Uterus (tissue), 4 donors: ENCODE measurements at places on chromosomes 4 and X.

DNA sequence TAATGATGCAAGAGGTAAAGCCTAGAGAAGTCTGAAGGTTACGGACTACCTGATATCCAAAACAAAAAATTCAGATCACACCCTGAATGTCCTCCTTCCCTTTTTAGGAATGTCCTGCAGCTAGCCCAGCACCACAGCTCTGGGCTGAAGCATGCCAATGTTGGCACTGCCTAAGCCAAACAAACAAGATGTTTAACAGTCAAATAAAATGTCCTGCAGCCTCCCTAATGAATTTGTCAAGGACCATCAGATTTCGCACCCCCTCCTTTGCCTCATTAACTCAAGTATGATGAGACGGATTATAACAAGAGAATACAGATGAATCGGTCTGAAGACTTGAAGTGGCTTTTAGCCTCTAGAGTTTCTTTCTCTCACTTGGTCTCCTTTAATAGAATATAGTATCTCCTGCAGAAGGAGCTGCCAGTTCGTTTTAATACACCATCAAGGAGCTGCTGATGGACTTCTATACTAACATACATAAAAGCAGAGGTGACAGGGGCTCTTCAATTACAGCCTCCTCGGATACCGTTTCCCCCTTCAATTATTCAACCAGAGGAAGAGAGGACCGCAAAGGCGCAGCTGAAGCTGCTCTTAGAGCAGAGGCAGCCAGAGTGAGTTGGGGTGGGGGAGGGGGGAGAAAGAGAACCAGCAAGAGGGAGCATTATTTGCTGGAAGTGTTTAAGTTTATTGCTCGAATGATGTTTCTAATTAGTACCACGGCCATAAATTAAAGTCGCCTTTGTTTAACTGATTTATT, 3.0 kb upstream of the MAB21L2 start:
- DNase-seq = no peak

DNA sequence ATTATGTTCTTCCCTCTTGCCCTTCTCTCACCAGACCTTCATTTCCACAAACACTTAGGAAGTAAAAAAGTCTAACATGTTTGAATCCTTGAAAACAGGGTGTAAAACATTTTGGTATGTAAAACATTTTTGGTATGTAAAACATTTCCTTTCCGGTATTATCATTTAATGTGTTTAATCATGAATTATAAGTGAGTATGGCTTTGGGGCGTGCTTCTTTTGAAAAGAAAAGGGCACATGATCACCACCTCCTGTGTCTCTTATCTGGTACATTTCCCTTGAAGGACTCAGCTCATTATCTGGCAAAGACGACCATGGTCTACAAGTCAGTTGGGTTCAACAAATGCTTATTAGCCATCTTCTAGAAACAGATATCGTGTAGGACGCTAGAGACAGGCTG, 283.6 kb downstream of the FRMPD4 start:
- DNase-seq = no peak

GRCh38 chrX:118720058-118720707, 7.2 kb upstream of the IL13RA1 start:
- no peak for DNase-seq

GRCh38 chrX:45557387-45557786, 356.7 kb upstream of the DIPK2B start:
- DNase-seq = no peak

DNA sequence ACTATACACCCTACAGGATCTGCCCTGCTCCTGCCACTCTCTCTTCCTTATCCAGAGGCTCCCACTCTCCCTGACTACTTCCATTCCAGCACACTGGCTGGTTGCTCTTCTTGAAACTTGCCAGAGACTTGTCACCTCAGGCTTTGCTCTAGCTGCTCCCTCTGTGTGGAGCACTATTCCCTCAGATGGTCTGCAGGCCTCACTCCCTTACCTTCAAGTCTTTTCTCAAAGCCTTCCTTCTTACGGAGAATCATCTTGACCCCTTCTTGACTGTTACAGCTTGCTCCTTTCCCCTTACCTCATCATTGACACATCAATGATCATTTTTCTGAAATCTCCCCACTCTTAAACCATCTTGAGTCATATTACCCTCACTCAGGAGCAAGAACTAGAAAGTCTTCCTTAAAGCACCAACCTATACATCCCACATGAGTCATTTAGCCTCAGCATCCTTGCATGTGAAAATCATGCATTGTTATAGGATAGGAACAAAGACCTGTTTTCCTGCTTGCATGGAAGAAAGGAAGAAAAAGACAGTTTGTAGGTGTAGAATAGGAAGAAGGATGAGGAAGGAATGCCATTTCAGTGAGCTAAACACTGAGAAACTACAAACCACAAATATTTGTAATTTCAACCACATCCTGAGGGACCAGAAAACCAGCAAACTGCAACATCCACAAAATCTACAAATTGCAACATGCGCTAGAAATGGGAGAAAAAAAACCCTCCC, 55.7 kb downstream of the ANTXR2 start:
- DNase-seq = no peak

- no peak for DNase-seq
These were observed 30.3 kb upstream of the GLRB start for GRCh38 chr4:157045507-157046127.

GRCh38 chr4:8770518-8771257, 101.0 kb downstream of the HMX1 start:
- DNase-seq = no peak

- DNase-seq = no peak
These were observed 103.1 kb upstream of the BMP3 start for GRCh38 chr4:80927420-80927819.

DNA sequence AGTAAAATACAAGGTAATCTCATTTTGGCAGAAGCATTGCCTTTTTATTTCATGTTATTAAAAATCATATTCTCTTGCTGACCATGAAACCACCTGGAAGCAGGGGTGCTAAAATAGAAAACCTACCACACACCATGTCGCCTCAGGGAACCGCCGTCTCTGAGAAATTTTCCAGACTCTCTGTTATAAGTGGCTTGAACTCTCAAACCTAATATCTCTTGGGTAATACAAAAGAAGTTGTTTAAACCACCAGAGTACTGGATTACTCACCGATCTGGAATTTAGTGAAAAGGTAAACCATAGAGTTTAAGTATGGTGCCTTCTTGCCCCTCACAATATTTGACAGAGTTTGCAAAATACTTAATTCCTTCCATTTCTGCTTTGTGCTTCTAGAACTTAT, 27.7 kb downstream of the ENPP6 start:
- DNase-seq = no peak

- DNase-seq = no peak
These were observed 169.8 kb downstream of the NHS start for GRCh38 chrX:17544821-17545220.

- no peak for DNase-seq
These were observed 173.6 kb upstream of the SFRP2 start for GRCh38 chr4:153962311-153963039.

DNA sequence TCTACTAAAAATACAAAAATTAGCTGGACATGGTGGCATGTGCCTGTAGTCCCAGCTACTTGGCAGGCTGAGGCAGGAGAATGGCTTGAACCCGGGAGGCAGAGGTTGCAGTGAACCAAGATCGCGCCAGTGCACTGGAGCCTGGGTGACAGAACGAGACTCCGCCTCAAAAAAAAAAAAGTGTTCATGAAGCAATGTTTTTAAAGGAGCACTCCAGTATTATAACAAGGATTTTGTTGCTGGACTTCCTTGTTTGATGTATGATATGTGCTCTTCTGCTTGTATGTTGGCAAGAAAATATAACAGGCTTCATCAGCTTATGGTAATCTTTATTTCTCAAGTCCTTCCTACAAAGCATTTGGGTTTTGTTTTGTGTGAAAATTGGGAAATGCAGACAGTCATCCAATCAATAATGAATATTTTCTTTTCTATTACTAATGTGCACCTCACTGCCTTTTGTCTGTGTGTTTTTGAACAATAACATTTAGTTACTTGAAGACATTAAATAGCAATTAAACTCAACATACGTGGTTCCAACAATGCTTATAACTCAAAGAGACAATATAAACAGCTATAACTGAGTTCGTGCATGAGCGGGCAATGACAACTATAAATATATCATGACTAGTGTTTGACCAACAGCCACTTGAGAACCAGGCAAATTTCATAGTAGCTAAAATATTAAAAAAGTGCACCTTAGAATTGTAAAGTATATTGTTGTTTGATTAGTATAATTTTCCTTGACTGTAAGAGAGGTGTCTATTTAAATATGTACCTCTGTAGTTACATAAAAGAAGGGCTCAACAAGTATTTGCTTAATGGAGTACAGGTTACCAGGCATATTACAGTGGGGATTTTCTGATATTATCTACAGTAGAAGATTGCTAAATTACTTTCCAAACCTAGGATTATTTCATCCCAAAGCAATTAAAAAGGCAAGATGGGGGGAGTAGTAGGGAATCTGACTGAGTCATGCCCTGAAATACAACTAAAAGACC, 210.7 kb downstream of the PPP3CA start:
- no peak for DNase-seq

DNA sequence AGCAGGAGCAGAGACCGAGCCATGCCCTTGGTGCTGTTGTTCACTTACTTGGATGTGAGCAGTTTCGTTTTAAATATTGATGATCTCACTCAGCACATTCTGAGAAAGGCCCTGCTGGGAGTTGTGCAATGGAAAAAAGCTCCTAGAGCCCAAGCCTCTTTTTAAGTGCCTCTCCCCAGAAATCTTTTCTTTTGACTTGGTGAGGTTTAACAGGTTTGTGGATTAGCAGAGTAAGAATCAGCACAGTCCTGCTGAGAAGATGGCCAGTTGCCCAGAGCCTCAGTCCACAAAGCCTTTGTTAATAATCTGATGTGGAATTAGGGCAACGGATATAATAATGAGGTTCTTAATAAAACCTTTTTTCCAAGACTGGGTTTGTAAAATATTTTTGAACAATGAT, 157.5 kb upstream of the ATP6AP2 start:
- DNase-seq = no peak

DNA sequence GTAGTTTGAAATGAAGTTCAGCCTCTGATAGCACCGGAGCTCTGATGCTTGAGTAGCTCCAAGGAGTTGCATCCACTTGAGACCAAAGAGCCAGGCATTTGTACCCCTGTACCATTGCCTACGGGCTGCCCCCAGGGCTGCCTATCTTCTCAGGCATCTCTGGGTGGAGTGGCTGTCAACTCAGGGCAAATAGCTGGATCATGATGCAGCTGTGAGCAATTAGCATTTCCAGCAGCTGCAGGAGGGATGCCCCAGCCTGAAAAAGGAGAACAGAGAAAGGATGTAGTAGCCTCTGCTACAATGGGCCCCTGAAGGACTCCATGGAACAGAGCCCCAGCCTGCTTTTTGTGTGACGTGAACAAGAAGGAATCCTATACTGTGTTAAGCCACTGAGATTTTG, 492.6 kb downstream of the BCOR start:
- DNase-seq = no peak

GRCh38 chr4:6474053-6474568, 1.7 kb upstream of the PPP2R2C start:
- DNase-seq = no peak

GRCh38 chrX:42505016-42505415, 272.9 kb downstream of the PPP1R2C start:
- DNase-seq = no peak

GRCh38 chr4:105944540-105944939, 49.3 kb downstream of the NPNT start:
- DNase-seq = no peak

DNA sequence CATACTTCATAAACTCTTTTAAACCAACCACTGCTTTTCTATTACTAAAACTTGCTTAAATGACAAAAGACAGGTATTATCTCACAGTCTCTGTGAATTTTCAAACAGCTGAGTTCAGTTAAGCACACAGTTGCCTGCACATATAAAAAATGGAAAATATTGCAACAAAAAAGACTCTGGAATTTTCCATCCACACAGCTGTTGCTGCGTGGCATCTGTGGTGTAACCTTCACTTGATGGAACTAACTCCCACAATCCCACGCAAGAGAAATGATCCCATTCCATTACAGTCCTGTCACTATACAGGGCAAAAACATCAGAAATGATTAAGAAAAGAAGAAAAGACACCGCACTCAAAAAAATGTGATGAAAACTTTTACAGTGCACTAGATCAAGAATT, 149.8 kb upstream of the TBL1X start:
- DNase-seq = no peak
